GM23338 (cell line): ENCODE measurements at places on chromosomes 6 and 20. TPM values are rescaled to one million over a fixed set of nuclear protein-coding genes. Genes with fewer than 3 reads are reported as not detected.

Gene SHLD1
- 1.4 and 5.2 TPM in 2 replicates for total RNA-seq

Gene ANKEF1
- 8.8 and 9.7 TPM in 2 replicates for total RNA-seq

Gene C20orf204
- 0.73 and 0.85 TPM in 2 replicates for total RNA-seq

Gene SCRT2
- 0.31 and 0.35 TPM in 2 replicates for total RNA-seq

Gene OR2H1
- total RNA-seq = not detected in 2 replicates

Gene TRIM38
- total RNA-seq = 0.58 and 0.66 TPM in 2 replicates

Gene ZBTB46
- 23.0 and 26.9 TPM in 2 replicates for total RNA-seq

Gene RGS19
- total RNA-seq = 15.0 and 19.7 TPM in 2 replicates

- no peak for DNase-seq
Observed at GRCh38 chr6:105080279-105080678, 99.5 kb downstream of the POPDC3 start.

DNA sequence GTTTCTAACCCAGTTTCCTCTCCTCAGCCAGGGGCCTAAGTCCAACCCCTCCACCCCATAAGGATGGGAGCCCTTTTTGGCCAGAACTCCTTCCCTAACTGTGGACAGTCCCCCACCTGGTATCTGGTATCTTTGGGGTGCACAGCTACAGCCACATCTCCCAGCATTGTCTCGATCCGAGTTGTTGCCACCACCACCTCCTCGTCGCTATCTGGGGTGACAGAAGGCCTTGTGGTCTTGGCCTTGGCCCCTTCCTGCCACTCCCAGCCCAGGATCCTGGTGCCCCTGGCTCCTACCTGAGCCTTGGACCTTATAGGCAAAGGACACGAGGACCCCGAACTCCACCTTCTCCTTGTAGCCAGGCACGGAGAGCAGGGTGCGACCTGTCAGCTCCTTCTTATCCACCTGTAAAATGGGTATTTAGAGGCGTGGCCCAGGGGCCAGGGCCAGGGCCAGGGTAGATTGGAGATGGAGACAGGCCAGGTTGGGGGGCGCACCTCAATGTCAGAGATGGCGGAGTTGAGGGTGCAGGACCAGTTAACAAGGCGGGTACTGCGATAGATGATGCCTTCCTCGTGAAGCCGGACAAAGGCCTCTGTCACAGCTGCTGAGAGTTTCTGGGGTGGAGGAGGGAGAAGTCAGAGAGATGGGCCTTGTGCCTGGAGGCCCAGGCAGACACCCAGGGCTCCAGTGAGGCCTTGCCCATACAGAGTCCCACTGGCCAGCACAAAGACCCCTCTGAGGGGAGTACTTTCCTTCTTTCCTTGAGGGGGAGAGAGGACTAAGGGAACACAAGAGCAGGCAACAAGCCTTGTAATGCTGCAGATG is 7.2 kb upstream of the VWA7 start:
- no peak for DNase-seq

GRCh38 chr20:3515379-3516170 is 44.8 kb downstream of the ATRN start:
- DNase-seq = no peak

DNA sequence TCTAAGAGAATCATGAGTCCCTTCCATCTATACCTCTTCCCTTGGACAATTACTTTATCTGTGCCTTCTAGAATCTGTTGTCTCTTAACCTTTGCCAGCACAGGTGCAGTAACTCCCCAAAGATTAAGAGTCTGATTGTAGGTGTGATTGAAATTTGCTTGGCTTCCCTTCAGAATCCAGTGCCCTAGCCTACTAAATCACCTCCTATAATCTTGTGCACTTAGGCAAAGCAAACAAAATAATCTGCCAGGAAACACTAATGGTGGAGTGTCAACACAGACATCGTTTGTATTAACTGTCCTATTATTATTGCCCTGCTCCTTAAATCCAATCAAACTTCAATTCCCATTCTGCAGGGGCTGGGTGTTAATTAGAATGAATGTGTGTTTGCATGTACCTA is 28.0 kb downstream of the ID4 start:
- no peak for DNase-seq

GRCh38 chr6:129818251-129818650 is 42.9 kb downstream of the TMEM244 start:
- no peak for DNase-seq

- DNase-seq = no peak
Observed at GRCh38 chr6:49978332-49979226, 9.2 kb upstream of the DEFB113 start.

GRCh38 chr6:31614075-31614619 is 887 bp upstream of the AIF1 start:
- DNase-seq = no peak

GRCh38 chr6:129111346-129111745 is 228.4 kb downstream of the LAMA2 start:
- no peak for DNase-seq

- no peak for DNase-seq
Observed at GRCh38 chr6:152600022-152600421, 37.1 kb downstream of the SYNE1 start.

GRCh38 chr6:106820412-106820852 is 154.1 kb downstream of the CD24 start:
- no peak for DNase-seq

DNA sequence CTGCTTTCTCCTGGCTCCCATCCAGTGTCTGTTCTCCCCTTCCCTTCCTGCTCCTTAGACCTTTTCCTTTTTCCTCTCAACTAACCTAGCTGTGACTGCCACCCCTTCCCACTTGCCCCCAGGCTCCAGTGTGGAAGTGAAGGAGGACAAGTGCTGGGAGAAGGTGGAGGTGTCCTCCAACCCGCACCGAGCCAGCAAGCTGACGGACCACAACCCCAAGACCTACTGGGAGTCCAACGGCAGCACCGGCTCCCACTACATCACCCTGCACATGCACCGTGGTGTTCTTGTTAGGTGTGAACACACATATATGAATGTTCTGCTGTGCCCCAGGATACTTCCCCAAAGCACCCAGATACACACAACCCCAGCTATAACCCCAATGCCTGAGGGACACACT is 18.5 kb downstream of the CUL9 start:
- DNase-seq = no peak

- DNase-seq = no peak
Observed at GRCh38 chr6:140366991-140367390, 992.5 kb upstream of the CITED2 start.

GRCh38 chr20:57794600-57795341 is 85.0 kb upstream of the PMEPA1 start:
- DNase-seq = no peak

- DNase-seq = no peak
Observed at GRCh38 chr6:35977308-35977707, 47.1 kb downstream of the SLC26A8 start.

DNA sequence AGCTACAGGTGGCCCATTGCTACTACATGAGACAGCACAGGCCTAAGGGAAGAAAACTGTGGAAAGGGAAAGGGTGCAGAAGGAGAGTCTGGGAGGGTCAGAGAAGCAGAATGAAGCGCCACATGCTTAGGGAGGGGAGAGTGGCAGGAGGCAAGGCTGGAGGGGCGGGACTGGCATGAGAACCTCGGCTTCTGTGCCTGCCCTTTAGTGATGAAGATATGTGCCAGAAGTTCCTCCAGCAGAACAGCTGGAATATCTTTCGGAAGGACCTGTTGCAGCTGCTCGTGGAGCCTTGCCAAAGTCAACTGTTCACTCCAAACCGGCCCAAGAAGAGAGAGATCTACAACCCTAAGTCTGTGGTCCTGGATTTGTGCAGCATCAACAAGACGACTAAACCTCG is 61.8 kb downstream of the CNBD2 start:
- no peak for DNase-seq

GRCh38 chr6:98384334-98384733 is 450.0 kb upstream of the POU3F2 start:
- no peak for DNase-seq

- DNase-seq = no peak
Observed at GRCh38 chr20:6882561-6883291, 115.2 kb downstream of the BMP2 start.

DNA sequence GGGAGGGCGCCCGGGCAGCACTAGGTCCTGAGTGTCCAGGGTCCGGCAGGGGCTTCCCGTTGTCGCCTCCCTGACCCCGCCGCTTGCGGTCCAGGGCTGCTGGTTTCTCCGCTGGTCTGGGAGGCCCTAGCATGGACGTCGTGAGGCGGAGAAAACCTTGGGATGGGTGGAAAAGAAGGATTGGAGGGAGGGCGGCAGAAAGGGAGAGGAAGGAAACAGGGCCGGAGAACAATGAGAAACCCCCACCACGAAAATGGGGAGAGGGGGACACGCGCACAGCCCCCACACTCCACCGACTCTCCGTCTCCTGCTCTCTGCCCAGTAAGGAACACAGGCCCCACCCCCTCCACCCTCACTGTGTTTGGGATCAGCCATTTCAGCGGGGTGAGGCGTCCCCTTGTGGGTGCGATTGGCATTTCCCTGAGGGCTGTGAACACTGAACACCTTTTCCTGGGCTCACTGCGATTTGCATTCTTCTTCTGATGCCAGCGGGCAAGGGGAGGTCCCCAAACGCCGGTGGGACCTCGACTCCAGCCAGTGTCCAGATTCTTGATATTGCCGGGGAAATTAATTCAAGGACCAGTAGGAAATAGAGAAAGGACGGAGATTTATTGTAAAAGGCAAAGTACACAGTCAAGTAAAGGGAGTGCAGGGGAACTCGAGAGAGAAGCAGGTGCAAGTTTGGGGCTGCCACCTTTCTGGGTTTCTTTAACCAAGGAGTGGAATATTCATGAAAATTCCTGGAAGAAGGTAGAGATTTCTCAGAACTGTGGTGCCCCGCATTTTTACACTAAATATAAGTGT is 3.3 kb upstream of the RAET1G start:
- peak; percentile 94 for DNase-seq

- peak; percentile 33 for DNase-seq
Observed at GRCh38 chr6:90586546-90586835, 381 bp downstream of the MAP3K7 start.

- DNase-seq = peak; percentile 52
Observed at GRCh38 chr20:62516338-62516737, 40.5 kb upstream of the GATA5 start.

GRCh38 chr6:44217332-44218143 is 812 bp downstream of the MYMX start:
- DNase-seq = peak; percentile 56

DNA sequence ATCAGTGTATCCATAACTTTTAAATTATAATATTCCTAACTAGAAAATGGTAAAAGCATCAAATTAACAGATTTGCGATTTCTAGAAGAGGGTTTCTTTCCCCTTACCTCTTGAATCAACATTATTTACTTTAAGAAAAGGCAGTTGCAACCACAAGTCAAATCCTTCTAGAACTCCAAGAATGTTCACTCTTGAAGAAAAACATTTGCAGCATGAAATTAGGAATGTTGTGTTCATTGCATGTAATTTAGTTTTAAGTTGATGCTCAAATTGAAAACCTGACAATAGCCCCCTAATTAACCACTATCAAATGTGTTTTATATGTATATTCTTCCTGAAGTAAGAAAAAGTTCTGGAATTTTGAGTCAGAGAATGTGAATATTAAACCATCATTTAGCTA is 2.3 kb upstream of the REV3L start:
- DNase-seq = no peak

- no peak for DNase-seq
Observed at GRCh38 chr6:49898904-49899566, 32.7 kb upstream of the CRISP1 start.

GRCh38 chr6:16649241-16649640 is 112.0 kb downstream of the ATXN1 start:
- DNase-seq = no peak

DNA sequence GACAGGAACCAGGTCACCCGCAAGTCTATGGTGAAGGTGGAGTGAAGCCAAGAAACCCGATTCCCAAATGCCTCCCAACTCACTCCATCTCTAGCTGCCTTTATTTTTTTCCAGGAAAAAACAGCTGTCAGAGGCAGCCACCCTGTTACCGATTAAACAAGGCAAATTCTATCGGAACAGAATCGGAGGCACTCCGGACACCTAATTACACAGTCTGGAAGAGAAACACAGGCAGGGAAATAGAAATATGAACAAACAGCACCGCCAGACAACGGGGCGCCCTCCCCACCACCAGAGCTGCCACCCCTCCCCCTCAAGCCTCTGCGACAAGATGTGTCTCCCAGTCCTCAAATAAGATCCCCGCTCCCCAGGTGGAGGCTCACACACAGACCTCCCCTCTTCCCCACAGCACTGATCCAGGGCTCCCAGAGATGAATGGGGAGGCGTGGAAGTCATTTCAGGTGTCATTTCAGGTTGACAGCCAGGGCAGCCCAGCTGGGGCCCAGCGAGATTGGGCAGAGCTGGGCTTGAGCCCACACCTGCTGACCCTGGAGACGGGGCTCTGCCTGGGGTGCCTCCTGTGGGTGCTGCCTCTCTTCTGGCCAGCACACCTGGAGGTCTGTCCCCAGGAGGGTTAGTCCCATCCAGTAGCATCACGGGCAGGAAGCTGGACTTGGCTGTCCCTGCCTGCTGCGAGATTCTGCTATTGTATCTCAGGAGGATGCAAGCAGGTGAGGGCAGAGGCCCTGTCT is 19.8 kb upstream of the VSTM2L start:
- DNase-seq = no peak

DNA sequence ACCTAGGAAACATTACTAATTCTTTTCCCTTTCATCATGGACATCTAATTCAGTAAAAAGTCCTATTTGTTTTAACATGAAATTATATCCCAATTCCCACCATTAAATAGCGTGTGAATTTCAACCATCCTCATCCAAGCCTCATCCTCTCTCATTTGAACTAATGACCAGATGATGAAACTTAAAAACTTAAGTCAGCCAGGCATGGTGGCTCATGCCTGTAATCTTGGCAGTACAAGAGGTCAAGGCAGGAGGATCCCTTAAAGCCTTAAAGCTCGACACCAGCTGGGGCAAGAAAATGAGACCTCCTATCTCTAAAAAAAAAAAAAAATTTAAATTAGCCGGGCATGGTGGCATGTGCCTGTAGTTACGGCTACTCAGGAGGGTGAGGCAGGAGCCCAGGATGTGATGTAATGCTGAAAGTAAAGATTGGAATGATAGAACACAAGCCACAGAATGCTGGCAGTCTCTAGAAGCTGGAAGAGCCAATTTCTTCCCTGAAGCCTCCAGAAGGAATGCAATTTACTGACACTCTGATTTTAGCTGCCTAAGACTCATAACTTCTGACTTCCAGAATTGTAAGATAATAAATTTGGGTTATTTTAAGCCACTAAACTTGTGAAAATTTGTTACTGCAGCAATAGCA is 27.1 kb upstream of the HAO1 start:
- no peak for DNase-seq

GRCh38 chr6:30568245-30568644 is 3.0 kb upstream of the ABCF1 start:
- DNase-seq = no peak
